ENCODE measurements at places on chromosomes 6 and 20. TPM values are rescaled to one million over a fixed set of nuclear protein-coding genes. Genes with fewer than 3 reads are reported as not detected.
A peak's percentile ranks its signal among the peaks of the same experiment; 100 is the strongest.

DNA sequence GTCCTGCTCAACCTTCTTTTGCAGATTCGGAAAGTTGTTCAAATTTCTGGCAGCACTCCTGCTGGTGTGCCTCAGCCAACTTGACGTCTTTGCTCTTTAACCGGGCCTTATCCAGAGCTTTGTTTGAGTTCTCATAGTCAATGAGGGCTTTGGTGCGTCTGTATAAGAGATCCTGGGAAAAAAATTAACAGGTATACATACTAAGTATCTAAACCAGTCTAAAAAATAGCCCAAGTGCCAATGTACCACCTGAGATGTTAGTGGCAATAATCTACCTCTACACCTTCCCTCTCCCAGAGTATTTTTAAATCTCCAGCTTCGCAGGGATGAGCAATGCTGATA, 21.1 kb downstream of the SNX5 start:
- no peak for DNase-seq

DNA sequence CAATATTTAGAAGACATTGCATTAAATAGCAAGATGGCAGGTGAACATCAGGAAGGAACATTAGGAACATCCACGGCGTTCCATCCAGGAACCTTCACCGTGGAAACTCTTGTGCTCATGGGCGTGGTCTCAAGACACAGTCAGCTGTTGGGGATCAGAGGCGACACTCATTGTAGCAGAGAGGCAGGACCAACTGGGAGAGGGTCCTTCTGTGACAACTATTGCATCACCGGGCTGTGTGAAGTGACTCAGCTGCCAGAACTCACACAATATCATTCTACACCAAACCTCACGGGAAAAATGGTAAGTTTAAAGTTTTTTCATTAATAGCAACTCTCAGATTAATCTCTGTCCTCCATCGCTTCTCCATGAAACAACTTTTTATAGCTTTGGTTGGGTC, 334.8 kb upstream of the SULF2 start:
- no peak for DNase-seq

GRCh38 chr6:77183447-77183846, 279.8 kb downstream of the HTR1B start:
- no peak for DNase-seq

- no peak for DNase-seq
Observed at GRCh38 chr6:49980898-49981297, 11.5 kb upstream of the DEFB113 start.

DNA sequence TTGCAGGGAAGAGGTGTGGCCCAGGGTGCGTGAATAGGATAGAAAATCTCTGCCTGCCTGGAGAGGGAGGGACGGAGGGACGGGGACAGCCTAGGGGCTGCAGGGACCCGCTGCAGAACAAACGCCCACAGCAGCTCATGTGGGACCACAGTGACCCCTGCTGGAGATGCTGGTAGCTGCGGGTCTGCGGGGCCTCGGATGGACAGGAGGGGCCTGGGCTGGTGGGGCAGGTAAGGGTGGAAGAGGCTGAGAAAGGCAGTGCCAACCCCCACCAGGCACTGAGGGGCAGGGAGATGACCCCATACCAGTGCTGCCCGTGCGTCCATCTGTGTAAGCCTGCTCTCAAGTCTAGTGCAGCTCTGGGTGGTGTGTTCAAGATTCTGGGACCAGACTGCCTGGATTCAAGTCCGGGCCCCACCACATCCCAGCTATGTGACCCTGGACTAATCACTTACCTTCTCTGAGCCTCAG, 39.4 kb downstream of the KIAA1755 start:
- DNase-seq, result peak; percentile 51

- DNase-seq, result no peak
Observed at GRCh38 chr6:158629367-158630221, 14.9 kb downstream of the DYNLT1 start.

DNA sequence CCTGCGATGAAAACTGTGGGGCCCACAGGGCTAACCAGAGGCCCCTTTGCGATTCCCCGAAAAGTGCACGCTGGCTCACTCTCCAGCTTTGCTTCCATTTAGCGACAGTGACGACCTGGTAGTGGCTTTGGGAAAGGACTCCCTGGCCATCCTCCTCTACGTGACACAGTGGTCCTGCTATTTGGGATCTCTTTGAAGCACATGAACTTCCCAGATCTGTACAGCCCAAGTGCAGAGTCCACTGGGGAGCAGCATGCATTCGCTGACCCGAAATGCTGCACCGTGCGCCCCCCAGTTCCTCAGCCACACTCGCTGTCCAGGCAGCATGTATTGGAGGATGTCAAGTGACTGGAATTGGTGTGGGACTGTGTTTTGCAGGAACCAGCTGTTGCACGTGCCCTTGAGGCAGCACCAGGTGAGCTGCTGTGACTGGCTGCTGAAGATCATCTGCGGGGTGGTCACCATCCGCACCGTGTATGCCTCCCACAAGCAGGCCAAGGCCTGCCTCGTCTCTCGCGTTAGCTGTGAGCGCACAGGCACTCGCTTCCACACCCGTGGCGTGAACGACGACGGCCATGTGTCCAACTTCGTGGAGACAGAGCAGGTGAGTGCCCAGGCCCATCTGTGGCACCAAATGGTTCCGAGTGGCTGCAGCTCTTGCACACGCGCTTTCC, 51.6 kb downstream of the SYNJ2 start:
- DNase-seq, result no peak

- no peak for DNase-seq
Observed at GRCh38 chr6:155450240-155450581, 5.4 kb downstream of the NOX3 start.

- peak; percentile 73 for DNase-seq
Observed at GRCh38 chr20:48523191-48523995, 304.4 kb downstream of the PREX1 start.

FUT9 gene
- 3.3 TPM for polyA plus RNA-seq

GRCh38 chr20:4876301-4876700, 125.0 kb downstream of the SLC23A2 start:
- no peak for DNase-seq

TRIM31 gene
- polyA plus RNA-seq, result not detected

- no peak for DNase-seq
Observed at GRCh38 chr6:45132658-45133294, 195.4 kb upstream of the RUNX2 start.

TINAG gene
- polyA plus RNA-seq, result 27.7 TPM

PDYN gene
- 0.23 TPM for polyA plus RNA-seq

TRIM15 gene
- 0.28 TPM for polyA plus RNA-seq

RTN4IP1 gene
- 9.9 TPM for polyA plus RNA-seq

GRCh38 chr20:58709013-58709702, 16.6 kb downstream of the NPEPL1 start:
- no peak for DNase-seq

DNA sequence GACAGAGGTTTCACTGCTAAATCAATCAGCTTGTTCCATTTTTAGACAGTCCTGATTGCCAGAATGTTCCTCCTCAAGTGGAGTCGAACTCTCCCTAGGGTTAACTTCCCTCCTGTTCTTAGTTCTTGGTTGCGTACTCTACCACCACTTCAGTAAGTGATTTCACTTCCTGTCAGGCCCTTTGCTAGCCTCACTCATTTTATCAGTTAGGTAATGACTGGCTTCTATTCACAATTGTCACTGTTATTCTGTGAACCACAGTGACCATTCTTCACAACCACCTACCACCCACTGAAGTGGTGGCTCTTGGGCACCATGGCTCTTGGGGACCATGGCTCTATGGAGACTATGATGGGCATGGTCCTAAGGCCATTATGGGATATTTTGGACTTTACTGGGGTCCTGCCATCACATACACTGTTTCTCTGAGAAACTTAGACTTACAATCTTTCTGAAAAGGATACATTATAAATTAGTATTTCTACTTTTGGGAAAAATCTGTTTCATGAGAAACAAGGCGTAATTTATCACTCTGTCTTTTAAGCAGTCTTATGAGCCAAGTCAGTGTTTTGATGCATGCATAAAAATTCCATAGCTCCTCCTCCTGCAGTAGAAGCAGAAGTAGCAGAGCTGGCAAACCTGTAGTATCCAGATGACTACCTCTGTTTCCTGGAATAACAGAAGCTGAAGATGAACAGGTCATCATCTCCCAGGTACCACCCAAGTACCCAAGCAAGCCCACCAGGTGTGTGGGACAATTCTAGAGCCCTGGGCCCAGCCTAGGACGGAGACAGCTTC, 66.3 kb downstream of the ATXN1 start:
- DNase-seq, result no peak

COL9A3 gene
- 19.5 TPM for polyA plus RNA-seq

CYP39A1 gene
- polyA plus RNA-seq, result 7.9 TPM

DNA sequence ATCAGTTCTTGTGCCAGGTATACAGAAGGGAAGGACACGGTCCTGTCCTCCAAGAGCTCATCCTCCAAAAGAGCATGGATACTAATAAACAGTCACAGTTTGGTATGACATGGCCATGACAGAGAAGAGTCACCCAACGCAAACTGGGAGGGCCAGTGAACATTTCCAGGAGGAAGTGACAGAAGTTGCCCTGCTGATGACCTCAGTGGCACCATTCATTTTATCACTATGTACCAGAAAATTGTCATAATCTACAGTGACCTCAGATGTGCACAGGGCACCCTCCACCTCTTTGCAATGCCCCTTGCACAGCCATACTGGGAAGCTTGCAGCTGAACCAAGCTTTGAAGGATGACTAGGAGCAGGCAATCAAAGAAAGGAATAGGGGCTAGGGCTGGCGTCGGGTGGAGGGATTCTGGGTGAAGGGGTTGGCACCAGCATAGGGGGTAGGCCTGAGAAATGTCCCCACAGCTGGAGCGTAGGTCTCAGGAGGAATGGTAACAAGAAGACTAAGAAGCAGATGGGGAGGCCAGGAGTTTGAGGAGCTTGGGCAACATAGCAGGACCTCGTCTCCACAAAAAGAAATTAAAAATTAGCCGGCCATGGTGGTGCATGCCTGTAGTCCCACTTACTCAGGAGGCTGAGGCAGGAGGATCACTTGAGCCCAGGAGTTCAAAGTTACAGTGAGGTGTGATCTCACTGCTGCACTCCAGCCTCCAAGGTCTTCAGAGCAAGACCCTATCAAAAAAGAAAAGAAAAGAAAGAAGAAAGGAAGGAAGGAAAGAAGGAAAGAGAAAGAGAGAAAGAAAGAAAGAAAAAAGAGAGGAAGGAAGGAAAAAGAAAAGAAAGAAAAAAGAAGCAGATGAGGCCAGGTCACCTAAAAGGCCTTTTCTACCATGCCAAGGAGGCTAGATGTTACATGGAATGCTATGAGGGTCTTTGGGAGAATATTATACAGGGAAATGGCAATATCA, 65.3 kb upstream of the SNX9 start:
- no peak for DNase-seq

Measured in right renal cortex interstitium (tissue), 3 donors.